Activated naive CD4-positive, alpha-beta T cell (primary cell): ENCODE measurements at places on chromosomes 13 and 19.

GRCh38 chr19:47492137-47492533, 8.1 kb upstream of the KPTN start:
- DNase-seq: no peak

- DNase-seq: peak; percentile 61
Measured at GRCh38 chr19:49533551-49534488, 6.0 kb downstream of the RCN3 start.

DNA sequence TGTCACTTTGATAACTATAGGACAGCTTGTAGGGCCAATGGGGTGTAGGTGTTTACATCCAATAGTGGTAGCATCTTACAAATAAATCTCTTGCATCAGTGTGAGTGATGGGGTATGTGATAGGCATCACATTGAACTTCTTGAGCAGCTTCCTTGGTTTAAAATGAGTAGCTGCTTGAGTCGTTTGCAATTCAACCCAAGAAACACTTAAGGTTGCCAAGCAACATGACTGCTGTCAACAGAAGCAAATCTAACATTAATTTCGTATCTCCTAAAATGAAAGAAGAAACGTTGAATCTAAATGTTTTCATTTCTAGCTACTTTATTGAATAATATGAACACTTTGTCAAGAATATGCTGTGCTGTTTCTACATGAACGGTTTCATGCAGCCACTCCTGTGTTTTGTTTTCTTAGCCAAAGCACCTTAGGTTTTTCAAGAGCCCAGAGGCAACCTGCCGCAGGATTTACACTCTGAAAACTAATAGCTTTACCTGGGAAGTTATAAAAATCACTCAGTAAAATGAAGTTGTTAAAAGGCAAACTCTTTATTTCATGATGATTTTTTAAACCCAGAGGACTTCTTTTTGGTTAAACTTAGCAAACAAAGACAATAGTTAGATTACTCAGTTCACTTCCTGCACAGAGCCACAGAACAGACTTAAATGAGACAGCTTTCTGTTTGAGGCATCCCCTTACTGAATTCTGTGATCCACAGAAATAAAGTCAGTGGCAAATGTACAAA, 305.2 kb downstream of the MTUS2 start:
- no peak for DNase-seq

- no peak for DNase-seq
Measured at GRCh38 chr13:20401931-20402856, 123.5 kb downstream of the CRYL1 start.

DNA sequence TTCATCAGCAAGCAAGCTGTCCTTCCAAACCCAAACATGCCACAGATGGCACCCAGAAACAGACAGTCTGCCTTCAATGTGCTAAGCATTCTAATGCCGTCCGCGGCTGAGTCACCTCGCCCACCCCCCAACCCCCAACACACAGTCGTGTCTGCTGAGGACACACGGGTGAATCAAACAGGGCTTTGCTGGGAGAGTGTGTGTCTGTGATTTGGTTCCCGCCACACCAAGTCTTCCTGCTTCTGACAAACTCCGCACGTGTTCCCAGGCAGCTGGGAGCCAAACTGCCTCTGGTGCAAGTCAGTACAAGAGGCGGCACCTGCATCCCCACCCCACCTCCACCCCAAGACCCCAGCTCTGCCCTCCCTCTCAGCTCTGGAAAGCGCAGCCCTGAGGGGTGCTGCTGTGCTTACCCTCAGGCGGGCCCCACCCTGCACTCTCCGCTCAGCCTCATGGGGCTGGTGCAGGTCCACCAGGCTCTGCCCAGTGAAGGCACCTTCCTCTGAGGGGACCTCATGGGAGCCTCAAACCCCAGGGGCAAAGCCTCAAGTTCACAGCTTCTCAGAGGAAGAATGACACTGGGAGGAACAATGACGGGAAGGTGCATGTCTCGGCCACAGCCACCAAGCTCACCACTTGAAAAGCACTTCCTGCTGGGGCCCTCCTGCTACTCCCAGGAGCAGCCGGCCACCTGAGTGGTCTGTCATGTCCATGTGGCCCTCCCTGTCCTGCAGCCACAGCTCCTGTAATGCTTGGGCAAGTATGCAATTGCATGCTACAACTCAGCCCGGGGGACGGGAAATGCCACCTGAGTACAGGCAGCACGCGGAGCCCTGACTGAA, 15.0 kb upstream of the SLC35E1 start:
- no peak for DNase-seq

GRCh38 chr19:17431417-17431816, 11.6 kb downstream of the MVB12A start:
- no peak for DNase-seq
